CD4-positive, alpha-beta T cell treated with Interleukin-17A for 4 hours (primary cell): ENCODE measurements at places on chromosomes 7 and 10.

GRCh38 chr10:75643944-75644692 lies 212.7 kb downstream of the LRMDA start:
- DNase-seq = no peak

GRCh38 chr7:45918556-45918955 lies 2.5 kb downstream of the IGFBP3 start:
- no peak for DNase-seq

DNA sequence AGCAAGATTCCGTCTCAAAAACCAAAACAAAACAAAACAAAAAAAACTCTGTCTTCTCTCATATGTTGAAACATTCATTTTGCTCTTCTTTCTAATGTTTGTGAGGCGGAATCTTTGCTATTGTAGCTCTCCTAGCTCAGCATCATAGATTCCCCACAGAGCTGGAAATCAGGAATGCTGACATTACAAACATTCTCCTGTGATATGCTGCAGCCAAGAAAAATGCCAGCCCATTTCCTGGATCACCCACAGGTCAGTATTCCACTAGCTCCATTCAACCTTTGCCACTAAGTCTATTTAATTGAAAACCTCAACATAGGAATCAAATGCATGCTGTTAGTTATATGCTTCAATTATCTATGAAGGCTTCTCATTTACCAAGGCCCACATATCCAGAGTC lies 186.3 kb downstream of the IPMK start:
- no peak for DNase-seq

GRCh38 chr10:102660888-102661657 lies 16.8 kb downstream of the TRIM8 start:
- DNase-seq = peak; percentile 71

DNA sequence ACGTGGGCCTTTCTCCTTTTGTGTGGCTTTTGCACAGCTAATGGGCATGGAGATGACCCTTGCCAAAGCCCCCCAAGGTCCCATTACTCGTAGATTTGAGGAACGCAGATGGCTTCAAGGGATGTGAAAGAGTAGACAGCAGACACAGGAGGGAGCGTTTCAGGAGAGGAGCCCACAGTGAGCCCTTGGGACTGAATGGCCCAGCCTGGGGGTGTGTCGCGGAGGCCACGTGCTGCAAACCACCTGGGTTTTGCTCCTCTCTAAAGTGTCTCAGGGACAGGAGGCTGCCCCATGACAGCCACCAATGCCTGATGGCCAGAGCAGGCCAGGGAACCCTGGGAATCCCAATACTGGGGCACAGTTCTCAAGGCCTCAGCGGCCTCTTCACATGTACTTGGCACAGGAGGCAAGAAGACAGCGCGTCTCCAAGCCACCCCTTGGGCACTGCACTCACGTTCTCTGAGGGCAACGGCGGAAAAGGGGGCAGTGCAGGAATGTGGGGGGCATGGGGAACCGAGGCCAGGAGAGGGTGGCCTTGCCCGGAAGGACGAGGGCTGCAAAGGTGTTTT lies 185.2 kb downstream of the WDR37 start:
- no peak for DNase-seq

DNA sequence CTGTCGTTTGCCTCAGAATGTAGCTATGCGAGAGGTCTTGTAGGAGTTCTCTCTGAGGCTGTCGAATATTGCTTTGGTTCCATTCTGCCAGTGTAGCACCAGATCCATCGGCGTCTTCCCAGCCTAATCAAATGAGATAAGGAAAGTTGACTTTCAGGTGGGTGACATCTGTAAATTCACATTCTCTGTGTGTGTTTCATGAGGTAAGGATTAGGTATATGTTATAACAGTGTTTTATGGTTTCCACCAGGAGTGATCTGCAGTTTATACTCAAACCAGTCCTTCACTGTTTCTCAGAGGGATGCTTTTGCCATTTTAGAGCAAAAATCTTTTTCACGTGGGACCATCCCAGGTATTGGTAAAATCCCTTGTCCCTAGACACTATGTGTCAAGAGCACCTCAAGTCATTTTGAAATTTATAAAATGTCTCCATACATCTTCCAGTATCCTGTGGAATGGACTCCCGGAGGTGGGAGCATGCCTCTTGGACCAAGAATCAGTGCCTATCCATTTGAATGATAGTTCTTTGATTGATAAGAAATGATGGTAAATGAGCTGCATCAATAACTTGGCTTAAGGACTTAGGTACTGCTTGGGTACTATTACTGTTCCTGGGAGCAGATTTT lies 7.9 kb downstream of the ANKRD1 start:
- DNase-seq = no peak

GRCh38 chr10:124520558-124521428 lies 59.2 kb downstream of the LHPP start:
- no peak for DNase-seq

GRCh38 chr10:78783753-78784152 lies 285.0 kb upstream of the ZMIZ1 start:
- DNase-seq = no peak

- DNase-seq = no peak
Observed at GRCh38 chr7:12540850-12541249, 29.7 kb upstream of the SCIN start.

- no peak for DNase-seq
Observed at GRCh38 chr10:74079028-74079935, 71.3 kb downstream of the AP3M1 start.

DNA sequence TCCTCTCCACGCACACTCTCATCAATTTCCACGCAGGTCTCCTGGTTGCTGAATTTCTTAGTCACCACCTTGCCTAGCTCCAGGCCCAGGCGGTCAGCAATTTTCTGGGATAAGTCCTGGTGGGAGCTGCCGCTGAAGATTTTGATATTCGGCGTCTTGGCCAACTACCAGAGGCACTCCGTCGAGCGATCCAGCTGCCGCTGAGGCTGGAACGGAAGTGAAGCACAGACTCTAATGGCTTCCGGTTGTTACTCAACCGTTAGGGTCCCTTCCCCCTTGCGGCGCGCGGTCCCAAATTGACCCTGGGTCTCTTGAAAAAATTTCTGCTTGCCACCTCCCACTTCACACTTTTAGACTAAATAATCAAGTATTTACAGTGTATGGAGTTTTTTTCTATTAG lies at the start of gene PRPS1L1:
Gene PRPS1L1, minus strand, starts transcription at position 219 of the 400 bp plus-strand sequence.
- DNase-seq = no peak

DNA sequence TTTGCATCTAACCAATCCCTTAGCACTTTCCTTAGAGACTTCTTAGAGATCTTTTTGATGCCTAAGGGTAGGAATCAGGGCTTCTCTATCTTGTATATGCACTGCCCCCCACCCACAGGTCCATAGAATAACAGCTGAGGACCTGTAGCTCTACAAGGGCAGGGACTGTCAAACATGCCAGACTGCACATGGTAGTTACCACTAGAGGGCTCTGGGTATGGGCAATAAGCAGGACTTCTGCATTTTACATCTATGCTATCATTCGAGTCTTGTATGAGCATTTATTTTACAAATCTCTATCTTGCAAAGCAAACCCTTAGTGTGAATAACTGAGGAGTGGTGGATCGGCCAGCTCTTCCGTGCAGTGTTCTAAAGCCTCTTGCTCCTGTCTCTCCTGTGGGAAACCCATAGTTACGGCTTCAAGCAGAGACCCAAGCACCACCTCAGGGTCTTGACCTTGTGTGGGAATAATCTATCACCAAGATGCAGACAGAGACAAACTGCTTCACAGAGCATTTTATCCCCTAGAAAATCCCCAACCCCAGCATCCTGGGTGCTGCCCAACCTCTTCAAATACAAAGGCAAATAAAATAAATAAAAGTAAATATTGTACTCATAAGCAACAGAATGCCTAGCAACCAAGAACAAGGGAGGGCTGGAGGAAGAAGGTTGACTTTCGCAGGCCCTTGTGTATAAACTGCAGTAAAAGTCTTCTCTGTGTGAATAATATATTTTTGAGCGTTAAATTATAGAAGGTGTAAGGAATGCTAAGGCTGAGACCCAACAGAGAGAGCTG lies 219.3 kb downstream of the WDR11 start:
- DNase-seq = no peak

DNA sequence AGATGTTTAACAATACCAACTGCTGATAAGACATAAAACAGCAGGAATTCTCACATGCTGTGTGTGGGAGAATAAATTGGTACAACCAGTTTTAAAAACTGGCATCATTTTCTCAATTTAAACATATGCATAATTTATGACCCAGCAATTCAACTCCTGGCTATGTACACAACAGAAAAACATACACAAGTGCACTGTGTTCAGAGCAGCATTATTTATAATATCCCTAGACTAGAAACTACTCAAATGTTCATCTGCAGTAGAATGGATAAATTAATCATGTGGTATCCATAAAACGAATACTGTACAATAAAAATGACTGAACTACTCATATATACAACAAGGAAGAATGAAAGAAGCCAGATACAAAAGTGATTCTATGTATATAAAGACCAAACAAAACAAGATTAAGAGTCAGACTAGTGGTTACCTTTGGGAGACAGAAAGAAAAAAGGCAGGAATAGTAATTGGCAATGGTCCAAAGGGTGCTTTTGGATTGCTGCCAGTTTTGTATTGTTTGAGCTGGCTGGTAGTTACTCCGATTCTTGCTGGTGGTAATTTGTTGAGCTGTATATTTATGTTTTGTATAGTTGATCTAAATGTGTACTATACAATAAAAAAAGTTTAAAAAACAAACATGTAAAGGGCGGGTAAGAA lies 306.0 kb downstream of the TFEC start:
- DNase-seq = no peak

GRCh38 chr10:82358486-82359099 lies 483.6 kb downstream of the NRG3 start:
- DNase-seq = no peak

- DNase-seq = no peak
Observed at GRCh38 chr10:28938745-28939144, 261.4 kb downstream of the BAMBI start.

DNA sequence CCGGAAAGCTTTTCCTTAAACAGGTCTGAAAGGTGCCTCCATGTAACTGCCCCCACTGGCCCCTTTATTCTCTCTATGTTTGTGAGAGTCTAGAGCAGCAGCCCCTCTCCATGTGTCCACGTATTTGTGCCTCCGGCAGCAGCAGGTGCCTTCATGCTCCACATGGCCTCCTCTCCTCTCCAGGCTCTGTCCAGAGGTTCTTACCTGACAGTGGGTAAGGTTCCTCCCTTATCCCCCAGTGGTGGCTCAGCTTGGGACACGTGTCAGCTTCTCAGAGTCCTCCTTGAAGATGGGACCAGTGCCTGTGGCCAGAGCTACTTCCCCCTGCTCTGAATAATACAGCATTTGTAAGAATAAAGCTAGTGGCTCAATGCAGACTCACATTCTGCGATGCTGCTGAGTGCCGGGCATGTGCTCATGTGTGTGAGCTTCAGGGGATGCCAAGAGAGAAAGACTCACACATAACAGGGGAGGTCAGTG lies 7.9 kb downstream of the CALML3 start:
- DNase-seq = no peak

- no peak for DNase-seq
Observed at GRCh38 chr7:125065546-125065945, 135.9 kb upstream of the POT1 start.

- no peak for DNase-seq
Observed at GRCh38 chr7:55690-56248, 136.6 kb upstream of the FAM20C start.

DNA sequence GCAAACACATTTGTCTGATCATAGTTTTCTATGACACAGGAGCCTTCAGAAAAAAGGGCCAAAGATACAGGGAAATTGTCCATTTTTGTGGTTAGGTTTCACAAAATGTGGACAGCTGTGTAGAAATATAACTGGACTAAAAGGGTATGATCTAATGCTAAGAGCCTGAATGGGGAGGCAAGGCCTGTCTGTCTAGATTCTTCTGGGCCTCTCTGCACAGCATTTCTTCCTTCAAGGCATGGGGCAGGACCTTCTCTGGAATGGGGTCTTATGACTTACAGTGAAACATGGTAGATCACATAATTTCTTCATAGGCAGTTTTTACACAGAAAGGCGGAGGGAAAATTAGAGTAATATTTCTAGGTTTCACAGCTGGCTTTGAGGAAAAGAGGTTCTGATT lies 795.7 kb downstream of the GRID1 start:
- DNase-seq = no peak

DNA sequence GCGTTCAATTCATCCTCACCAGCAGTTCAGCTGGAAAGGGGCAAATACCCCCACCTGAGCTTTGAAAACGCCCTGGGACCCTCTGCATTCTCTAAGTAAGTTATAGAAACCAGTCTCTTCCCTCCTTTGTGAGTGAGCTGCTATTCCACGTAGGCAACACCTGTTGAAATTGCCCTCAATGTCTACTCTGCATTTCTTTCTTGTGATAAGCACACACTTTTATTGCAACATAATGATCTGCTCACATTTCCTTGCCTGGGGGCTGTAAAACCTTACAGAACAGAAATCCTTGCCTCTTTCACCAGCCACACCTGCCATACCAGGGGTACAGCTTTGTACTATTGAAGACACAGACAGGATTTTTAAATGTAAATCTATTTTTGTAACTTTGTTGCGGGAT lies 155.8 kb upstream of the LANCL2 start:
- DNase-seq = no peak

GRCh38 chr7:70178211-70178610 lies 579.9 kb downstream of the AUTS2 start:
- DNase-seq = no peak

DNA sequence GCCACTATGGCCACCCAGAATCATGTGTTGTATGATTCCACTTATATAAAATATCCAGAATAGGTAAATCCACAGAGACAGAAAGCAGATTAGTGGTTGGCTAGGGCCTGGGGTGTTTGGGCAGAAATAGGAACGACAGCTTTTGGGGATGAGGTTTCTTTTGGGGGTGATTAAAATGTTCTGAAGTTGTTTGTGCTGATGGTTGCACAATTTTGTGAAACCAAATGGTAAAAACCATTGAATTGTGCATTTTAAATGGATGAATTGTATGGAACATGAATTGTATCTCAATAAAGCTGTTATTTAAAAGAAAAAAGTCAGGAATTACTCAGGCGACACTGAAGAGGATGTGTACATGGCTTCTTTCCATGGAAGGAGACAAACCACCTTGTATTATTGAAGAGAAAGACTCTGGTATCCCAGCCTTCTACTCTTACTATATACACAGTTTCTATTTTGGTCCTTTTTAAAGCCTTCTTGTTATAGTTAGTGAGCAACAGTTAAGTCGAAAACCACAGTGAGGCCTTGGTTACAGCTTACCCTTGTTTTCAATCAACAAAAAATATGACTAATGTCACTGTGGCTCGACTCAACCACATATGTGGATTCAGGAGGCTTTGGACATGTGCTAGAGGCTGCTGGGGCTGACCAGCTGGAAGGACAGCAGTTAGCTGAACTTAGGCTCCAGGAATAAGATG lies 57.1 kb upstream of the KMT2E start:
- peak; percentile 10 for DNase-seq

DNA sequence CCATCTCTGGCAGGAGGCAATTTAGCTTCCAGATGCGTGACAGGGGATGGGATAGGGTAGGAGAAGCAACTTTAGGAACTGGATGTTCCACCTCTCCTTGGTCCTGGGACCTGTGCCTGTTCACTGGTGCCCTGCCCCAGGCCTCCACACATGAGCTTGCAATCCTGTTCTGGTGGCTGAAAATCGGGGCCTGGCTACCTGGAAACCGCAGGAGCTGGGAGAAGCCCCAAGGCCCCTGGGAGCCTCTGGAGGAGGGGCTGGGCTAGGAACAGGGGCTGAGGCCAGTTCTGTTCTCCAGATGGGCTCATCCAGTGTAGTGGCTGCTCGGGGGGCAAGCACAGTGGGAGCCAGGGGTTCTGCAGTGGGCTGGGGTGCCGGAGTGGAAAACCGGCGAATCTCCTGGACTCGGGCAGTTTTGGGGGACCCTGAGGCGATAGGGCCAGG lies 5.3 kb upstream of the MYOZ1 start:
- DNase-seq = no peak

GRCh38 chr7:133044722-133045473 lies 37.0 kb downstream of the CHCHD3 start:
- no peak for DNase-seq

- no peak for DNase-seq
Observed at GRCh38 chr7:107939573-107940489, 48.8 kb downstream of the DLD start.
